NCI-H187 treated with DMSO at 0.1 percent for 48 hours (cell line): ENCODE measurements at places on chromosomes 12 and 14.

DNA sequence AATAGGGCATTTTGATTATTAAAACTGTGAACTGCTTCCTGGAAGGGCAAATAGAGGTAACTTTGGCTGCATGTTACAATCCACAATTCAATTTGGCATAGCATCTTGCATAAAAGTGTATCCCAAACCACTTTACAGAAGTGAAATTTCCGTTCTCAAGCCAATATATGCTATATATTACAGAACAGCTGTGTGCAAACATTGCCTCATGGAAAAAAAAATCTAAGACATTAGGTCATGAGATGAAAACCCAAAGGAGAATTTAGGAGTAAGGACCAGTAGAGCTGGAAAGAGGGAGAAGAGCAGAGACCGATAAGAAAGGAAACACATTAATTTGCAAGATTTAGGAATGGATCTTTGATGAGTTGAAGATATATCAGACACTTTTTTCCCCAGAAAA, 239.2 kb downstream of the PAX9 start:
- no peak for DNase-seq

GRCh38 chr12:91155990-91156389, 26.6 kb downstream of the DCN start:
- no peak for DNase-seq

DNA sequence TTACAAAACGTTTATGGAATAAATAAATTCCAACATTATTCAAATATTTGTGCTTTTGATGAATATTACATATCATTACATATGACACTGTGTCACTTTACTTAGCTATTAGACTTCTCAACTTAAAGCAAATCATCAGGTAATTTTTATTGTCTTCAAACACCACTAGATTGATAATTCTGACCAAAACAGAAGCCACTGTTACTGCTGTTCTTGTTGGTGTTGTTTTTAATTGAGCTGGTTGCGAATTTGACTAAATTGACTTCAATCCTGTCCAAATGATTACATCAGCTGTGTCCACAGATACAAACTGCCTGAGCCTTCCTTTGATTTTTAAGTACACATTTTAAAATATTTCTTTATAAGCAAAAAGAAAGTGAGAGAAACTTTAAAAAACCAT, 29.2 kb downstream of the PRKD1 start:
- DNase-seq, result no peak

DNA sequence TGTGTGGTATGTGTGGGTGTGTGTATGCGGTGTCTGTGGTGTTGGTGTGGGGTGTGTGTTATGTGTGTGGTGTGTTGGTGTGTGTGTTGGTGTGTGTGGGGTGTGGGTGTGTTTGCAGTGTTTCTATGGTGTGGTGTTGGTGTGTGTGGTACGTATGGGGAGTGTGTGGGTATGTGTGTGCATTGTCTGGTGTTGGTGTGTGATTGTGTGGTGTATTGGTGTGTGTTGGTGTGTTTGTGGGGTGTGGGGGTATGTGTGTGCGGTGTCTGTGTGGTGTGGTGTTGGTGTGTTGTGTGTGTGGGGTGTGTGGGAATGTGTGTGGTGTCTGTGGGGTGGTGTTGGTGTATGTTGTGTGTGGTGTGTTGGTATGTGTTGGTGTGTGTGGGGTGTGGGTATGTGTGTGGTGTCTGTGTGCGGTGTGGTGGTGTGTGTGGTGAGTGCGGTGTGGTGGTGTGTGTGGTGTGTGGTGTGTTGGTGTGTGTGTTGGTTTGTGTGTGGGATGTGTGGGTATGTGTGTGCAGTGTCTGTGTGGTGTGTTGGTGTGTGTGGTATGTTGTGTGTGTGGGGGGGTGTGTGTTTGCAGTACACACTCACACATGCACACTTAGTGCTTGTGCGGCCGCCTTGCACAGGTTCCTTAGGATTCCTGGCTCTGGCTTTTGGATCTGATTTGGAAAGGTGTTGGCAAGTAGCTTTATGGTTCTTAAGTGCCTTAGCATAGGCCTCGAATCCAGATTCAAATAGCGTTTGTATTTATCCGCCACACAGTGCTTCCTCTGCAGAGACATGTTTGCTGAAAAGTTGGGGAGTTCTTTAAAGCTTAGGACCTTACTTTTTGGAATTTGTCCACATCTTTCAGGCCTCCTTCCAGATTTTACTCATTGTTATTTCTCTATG, 16.4 kb downstream of the MLXIP start:
- DNase-seq, result no peak

- DNase-seq, result no peak
Measured at GRCh38 chr14:78567343-78567742, 397.2 kb downstream of the NRXN3 start.

GRCh38 chr14:44782775-44783238, 178.9 kb downstream of the KLHL28 start:
- no peak for DNase-seq

- DNase-seq, result no peak
Measured at GRCh38 chr12:58963844-58964243, 43.5 kb upstream of the LRIG3 start.

DNA sequence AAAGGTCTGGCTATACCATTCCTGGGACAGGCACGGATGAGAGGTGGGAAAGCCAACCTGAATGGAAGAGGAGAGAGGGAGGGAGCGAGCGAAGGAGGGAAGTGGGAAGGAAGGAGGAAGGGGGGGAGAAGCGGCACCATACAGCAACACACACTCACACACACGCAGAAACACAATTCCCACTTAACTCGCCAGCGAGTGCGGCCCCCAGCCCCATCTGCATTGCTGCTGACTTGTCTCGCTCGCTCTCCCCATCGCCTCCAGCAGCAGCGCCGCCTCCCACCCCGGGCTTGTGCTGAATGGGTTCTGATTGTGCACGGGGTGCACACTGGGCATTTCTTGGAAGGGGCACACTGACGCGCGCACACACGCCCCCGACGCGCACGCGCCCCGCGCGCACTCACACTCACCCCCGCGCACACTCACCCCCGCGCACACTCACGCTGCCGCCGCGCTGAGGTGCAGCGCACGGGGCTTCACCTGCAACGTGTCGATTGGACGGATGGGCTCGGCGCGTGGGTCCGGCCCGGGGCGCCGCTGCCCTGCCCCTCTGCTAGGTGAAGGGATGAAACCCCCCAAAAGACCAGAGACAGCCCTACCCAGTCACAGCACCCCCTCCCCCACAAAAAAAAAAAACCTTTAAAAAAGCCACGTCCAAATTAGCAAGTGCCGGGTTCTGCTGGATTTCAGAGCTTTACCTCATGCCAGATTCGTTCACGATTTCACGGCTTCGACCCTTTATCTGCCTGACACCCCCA, 685 bp downstream of the GRIN2B start:
- no peak for DNase-seq

DNA sequence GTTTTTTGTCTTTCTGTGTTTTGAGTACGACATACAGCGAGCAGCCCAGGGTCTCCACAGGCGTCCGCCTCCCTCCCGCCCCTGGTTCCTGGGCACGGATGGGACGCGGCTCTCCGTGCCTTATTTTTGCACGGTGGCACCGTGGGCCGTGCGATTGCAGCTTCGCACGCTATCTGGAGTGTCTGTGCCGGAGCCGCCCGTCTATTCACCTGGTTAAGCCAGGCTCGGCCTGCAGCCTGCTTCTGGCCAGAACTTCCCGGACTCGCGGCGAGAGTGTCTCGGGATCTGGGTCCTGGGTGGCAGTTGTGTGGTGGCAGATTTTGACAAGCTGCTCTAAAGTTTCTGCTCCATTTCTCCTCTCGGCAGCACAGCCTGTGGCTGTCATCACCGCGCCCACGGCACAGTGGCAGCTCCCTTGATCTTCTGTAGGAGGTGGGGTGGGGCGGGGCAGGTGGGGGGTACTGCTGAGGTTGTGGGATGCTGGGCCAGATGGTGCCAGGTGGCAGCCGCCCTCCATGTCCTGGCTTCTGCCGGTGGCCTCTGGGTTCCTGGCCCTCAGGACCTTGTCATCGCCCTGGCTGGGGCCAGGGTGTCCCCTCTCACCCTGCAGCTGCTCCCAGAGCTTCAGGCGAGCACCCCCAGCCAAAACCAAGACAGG, 2.9 kb downstream of the MMP17 start:
- no peak for DNase-seq

DNA sequence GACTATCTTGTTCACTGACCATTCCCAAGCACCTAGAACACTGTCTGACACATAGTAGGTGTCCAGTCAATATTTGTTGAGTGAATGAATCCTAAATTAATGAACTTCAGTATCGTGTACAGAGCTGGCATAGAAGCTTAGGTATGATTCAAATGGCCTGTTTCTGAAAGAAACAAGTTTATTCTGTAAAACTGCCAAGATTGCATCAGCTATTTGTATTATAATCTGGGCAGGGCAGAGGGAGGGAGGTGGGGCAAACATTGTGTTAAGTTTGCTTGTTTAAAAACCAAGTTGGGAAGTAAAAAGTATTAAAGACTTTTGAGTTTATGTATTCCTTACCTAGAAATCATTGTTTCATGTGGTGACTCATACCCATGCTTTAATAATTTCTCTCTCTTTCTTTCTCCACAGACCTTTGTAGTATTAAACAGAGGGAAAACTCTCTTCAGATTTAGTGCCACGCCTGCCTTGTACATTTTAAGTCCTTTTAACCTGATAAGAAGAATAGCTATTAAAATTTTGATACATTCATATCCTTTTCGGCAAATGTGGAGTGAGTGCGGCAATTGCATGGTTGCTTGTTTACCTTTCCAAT, 92.8 kb downstream of the SCN8A start:
- DNase-seq, result no peak

GRCh38 chr12:109830267-109830666, 2.9 kb downstream of the TRPV4 start:
- DNase-seq, result no peak

DNA sequence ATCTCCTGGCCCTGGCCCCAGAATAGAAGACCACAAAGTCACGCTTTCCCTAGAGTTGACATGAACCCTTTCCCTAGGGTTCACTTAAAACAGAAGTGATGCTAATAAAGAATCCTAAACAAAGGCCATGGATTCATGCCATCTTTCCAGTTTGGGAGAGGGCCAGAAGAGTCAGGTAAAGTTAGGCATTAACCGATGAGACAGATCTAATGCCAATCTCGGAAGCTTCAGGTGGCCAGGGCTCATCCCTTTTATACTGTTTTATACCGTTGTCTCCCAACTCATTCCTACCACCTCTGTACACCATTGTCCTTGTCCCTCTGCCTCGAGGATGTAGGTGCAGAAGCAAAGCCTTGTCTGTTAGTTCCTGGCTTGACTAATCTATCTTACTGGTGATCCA, 22.8 kb upstream of the ACTR10 start:
- no peak for DNase-seq

GRCh38 chr14:99734406-99735051, 50.4 kb downstream of the CYP46A1 start:
- DNase-seq, result no peak

GRCh38 chr12:111181143-111181726, 187.7 kb downstream of the PHETA1 start:
- no peak for DNase-seq

- no peak for DNase-seq
Measured at GRCh38 chr12:12719496-12719895, 2.3 kb downstream of the CDKN1B start.

DNA sequence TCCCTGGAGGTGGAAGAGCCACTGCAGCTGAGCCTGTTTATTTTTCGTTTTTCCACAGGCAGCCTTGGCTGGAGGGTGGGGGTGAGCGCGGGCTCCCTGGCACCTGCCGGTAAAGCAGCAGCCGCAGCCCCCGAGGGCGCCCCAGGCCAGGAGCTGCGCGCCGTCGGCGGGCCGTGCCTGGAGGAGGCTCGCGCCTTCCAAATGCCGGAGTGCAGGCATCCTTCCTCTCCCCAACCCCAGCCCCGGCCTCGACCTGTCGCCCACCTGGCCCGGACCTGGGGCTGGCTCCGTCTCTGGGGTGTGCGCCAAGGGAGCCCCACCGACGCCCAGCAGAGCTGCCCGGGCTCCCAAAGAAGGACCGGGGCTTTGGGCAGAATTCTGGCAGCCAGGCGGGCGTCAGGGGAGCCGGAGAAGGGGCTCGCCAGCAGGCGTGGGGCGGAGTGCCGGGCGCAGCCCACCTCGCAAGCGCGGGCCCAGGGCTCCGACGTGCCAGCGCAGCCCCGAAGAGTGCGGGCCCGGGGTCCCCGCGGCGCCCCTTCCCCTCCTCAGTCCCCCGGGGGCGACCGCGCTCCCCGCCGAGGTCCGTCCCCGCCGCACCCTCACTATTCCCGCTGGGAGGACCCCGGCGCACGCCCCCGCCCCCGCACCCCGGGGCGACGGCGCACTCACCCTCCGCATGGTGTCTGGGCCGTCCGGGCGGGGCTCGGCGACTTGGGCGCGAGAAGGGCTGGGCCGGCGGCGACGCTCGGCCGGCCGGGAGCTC, 130.3 kb downstream of the NDUFA12 start:
- DNase-seq, result no peak

DNA sequence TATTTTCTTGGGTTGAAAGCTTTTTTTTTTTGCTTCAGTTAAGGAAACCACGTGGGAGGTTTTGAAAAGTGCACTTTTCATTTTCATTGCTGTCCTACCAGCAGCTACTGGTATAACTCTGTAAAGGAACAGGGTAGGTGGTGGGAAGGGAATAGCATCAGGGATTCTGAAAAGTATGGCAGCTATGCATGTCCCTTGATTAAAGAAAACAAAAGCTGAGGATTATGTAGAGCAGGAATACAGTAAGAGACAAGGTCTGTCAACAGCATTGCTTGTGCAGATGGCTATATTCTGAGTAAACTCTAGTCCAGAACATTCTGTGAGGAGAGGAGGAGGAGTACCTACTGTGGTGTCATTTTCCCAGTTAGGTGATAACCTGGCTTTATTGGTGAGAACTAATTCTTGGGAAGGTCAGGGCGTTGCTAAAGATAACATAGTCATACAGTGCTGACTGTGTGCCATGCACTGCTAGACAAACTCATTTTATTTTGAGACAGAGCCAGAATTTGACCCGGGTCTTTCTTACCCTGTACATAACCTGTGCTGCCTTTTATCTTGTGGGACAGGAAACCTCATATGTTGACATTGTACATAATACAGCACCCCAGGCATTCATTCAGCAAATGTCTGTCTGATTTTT, 80.3 kb upstream of the TRAF3 start:
- DNase-seq, result no peak

DNA sequence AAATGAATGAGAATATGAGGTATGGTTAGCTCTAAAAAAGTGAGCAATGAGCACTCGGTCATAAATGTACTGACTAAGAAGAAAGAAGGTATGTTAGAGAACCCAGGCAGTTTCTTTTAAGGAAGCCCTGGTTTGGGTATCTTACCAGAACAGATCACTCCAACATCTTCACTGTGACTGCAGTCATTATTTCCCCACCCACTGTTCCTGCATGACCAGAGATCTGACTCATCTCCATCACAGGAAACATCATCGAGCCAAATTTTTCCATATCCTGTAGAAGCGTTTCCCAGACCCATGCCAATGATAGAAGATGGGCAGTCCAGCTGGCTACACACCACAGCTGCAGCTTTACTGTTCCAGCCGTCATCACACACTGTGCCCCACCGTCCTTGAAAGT, 48.0 kb downstream of the CD163L1 start:
- no peak for DNase-seq

DNA sequence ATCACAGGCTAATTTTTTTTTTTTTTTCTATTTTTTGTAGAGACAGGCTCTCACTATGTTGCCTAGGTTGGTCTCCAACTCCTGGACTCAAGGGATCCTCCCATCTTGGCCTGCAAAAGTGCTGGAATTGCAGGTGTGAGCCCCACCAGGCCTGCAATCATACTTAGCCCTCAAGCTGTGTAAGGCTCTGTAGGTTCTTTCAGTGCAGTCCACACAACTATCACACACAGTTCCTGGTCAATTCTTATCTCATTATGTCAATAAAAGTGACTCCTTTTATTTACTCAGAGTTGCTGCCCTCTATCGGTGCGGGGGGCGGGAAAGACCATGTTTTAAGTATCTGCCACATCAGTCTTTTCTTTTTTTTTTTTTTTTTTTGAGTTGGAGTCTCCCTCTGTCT, 29.0 kb downstream of the SLC2A3 start:
- DNase-seq, result no peak
